Aorta (tissue), 5 donors: ENCODE measurements at places on chromosomes 4 and X.

GRCh38 chr4:82818664-82819662 lies 20.4 kb upstream of the SCD5 start:
- DNase-seq, result no peak

GRCh38 chrX:64842492-64842891 lies 133.8 kb downstream of the ZC4H2 start:
- DNase-seq, result no peak

GRCh38 chr4:166726832-166727231 lies 507.5 kb downstream of the SPOCK3 start:
- DNase-seq, result no peak

DNA sequence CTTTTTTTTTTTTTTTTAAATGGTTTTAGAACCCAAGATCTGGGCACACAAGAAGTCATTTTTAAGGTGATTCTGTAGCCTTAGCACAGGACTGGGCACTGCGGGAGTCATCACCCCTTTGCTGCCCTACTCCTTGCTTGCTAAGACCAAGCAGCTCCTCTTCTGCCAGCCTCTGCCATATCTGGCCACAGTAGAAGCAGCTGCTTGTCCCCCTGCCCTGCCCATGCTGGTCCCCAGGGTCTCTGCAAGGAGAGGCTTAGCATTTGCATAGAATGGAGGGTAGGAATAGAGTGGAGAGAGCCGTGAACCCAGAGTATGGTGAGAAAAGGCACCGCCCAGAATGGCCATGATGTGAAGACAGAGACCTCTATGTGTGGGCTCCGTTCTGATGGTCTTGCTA lies 109.3 kb downstream of the ADRA2C start:
- DNase-seq, result no peak

DNA sequence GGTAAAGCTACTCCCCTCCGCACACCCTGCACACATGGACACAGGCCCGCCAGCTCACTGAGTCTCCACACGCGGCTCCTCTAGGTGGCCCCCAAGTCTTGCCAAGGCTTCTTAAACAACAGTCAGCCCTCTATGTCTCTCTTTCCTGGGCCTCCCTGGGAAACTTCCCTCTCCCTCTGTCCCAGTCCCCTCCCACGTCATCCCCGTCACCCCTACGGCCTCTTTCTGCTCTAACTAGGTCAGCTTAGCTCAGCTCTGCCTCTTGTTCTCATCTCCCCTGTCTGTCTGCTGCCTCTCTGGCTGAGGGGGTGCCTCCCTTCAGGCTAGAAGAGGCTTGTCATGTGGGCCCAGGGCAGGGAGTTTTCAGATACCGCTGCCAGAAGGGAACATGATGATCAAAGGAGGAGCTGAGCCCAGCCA lies 38.8 kb downstream of the SEPTIN6 start:
- no peak for DNase-seq

DNA sequence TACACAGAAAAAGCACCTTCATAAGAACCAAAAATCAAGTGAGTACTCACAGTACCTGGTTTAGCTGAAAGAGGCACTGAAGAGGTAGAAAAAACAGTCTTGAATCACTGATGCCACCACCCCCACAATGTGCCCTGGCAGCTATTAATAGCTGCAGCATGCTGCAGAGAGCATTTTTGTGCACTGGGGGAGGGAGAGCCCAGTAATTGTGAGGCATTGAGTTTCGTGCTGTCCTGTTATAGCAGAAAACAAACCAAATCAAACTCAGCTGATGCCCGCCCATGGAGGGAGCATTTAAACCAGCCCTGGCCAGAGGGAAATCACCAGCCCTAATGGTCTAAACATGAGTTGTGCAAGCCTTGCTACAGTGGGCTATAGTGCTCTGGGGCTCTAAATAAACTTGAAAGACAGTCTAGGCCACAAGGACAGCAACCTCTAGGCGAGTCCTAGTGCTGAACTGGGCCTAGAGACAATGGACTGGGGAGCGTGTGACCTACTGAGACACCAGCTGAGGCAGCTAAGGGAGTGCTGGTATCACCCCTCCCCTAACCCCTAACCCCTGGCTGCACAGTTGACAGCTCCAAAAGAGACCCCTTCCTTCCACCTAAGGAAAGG lies 106.3 kb upstream of the TMLHE start:
- no peak for DNase-seq

GRCh38 chrX:123181233-123181914 lies 2.7 kb upstream of the GRIA3 start:
- DNase-seq, result no peak

DNA sequence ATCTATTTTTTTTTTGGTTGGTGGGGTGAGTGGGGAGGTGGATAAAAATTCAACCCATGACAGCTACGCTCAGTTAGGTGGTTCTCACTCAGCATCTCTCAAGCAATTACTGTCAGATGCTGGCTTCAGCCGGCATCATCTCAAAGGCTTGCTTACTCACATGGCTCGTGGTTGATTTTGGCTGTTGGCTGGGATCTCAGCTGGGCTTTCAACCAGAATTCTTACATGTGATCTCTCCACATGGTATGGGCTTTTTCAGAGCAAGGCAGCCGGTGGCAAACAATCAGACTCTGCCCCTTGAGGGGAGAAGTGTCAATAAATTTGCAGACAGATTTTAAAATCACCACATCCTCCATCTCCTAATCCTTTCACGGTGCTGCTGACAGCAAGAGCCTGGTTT lies 47.2 kb downstream of the SLC34A2 start:
- no peak for DNase-seq

DNA sequence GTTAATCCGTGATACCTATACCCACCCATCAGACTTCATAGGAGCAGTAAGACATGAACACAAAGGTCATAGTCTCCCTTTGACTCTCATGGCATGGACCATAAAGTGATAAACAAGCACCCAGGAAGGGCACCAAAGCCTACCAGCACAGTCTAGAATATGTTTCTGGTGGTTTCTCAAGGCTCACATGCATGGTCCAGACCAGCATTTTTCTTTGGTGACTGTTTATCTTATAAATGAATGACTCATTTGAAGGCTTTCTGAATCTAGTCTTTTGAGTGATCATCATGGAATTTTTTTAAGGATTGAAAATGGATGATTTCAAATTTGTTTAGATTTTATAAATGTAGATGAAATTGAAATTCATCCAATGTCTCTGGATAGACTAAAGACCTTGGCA lies 32.0 kb upstream of the AMELX start:
- DNase-seq, result no peak

DNA sequence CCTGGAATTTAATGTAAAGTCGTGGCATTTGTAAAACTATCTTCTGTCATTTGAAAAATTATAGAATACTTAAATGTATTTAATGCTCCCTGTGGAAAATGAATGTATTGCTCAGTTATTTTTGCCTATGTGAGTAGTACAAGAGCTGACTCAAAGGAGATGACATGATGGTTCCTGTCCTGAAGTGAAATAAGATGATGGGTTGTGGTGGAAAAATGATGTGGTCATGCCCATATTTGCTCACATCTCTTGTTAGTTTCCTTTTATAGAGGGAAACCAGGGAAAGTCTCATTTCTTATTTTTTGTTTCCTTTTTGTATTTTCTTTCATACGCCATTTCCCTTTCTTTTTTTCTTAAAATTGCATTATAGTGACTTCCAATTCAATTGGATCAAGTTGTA lies 23.7 kb downstream of the PLS3 start:
- no peak for DNase-seq

DNA sequence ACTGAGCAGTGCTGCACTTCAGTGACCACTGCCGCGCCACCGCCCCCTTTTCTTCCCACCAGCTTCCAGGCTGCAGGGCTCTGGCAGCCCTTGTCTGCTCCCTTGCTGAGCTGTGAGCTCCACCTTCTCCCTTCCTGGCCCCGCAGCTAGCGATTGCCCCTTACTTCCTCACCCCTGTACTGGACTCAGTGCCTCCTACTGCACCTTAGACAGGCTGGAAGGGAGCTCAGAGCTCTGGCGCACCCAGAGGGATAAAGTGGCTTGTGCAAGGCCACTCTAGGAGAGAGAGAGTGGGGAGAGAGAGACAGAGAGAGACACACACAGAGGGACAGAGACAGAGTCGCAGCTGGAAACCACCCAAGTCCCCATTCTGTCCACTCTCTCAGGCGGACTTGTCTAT lies 6.0 kb downstream of the RASL11B start:
- no peak for DNase-seq

GRCh38 chr4:127641524-127641923 lies 8.8 kb downstream of the INTU start:
- no peak for DNase-seq

GRCh38 chrX:135112096-135112729 lies 8.1 kb downstream of the ETDB start:
- DNase-seq, result no peak

- DNase-seq, result no peak
Observed at GRCh38 chr4:147160908-147161513, 215.3 kb upstream of the TTC29 start.

DNA sequence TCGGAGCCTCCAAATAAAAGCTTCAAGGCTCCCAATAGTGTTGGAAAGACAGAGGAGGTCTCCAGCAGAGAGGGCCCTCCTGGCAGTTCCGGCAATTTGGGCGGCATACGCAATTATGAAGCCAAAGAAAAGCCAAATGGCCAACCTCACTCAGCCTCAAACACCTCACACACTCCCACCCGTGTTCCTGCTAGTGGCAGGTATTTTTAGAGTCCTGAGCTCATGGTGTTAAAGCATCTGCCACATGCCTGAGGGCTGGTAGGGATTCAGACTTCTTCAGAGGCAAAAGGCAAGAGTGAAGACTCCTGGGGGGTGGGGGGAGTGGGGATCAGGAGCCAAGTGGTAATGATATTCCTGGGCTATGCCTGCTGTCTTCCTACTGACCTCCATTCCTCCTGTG lies 7.4 kb downstream of the RAB33A start:
- DNase-seq, result no peak
